ENCODE measurements at places on chromosomes 2 and 18. TPM values are rescaled to one million over a fixed set of nuclear protein-coding genes. Genes with fewer than 3 reads are reported as not detected.

DNA sequence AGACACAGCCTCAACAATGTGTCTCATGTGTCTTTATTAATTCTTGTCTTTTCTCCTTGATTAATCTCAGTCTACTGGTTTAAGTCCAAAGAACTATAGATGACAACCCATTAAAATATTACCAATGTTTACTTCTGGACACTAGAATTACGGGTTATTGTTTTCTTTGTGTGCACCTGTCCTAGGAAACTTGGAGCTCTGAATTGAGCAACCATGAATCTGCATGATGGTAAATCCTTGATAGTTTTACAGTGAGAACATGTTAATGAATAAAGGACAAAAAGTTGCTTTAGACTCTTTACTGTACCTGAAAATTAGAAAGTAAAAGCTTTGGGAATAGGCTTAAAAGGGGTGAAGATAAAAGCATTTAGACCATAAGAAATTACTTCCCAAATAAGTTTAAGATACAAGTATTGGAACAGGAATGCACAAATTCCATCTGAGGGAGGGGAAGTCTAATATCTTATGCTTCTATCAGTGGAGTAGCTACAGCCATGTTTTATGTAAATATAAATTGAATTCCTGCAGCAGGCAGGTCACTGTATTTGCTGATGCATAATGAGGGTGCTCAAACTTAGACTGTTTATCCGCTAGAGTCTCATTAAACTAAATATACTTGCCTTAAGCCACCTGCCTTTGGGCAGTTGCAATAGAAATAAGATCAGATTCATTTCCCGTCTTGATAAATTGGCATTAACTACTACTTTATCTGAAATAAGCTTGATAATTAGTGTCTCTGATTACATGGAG, 603.7 kb upstream of the GCFC2 start:
- no peaks in the 10 kb centered on the region for H3K4me1 ChIP-seq
- H3K4me3 ChIP-seq = no peak overlapping the region

DNA sequence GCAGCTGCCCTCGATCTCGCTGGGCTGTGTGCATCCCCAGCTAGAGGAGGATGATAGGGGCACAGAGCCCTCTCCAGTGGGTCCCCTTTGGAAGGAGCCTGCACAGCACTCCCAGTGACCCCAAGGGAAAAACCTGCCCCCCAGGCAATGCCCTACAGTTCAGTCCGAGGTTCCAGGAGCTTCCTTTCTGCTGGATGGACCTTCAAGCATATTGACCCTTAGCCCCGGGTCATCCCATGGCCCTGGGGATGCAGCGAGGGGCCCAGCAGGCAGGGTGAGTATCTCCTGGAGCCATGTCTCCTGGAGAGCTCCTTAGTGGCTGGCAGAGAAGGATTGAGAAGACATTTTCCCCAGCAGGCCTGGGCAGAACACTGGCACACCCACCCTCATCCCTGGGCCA, 45.4 kb upstream of the CTDP1 start:
- no peaks in the 10 kb centered on the region for H3K36me3 ChIP-seq
- H3K27me3 ChIP-seq = no peaks in the 10 kb centered on the region
- peaks cover 3% of the 10 kb centered on the region for H3K4me1 ChIP-seq
- no peak for DNase-seq
- H3K4me3 ChIP-seq = no peak overlapping the region

GRCh38 chr2:220034426-220035130, 407.1 kb downstream of the SLC4A3 start:
- no peaks in the 10 kb centered on the region for H3K27me3 ChIP-seq
- DNase-seq = peak; percentile 9
- no peaks in the 10 kb centered on the region for H3K4me1 ChIP-seq
- no peak overlapping the region for H3K27ac ChIP-seq
- no peak overlapping the region for H3K4me3 ChIP-seq

- H3K36me3 ChIP-seq = no peaks in the 10 kb centered on the region
- DNase-seq = peak; percentile 60
- H3K27ac ChIP-seq = peak overlapping the region; percentile 97
- H3K4me1 ChIP-seq = peaks cover 21% of the 10 kb centered on the region
- no peaks in the 10 kb centered on the region for H3K27me3 ChIP-seq
- H3K4me3 ChIP-seq = peak overlapping the region; percentile 98
These were observed 1.5 kb downstream of the CAB39 start for GRCh38 chr2:230714136-230714480.

ACADL gene
- total RNA-seq = 2.1 TPM

BOLL gene
- not detected for total RNA-seq

- H3K36me3 ChIP-seq = no peaks in the 10 kb centered on the region
- no peak overlapping the region for H3K4me3 ChIP-seq
- H3K4me1 ChIP-seq = peaks cover 8% of the 10 kb centered on the region
- H3K27me3 ChIP-seq = no peaks in the 10 kb centered on the region
These were observed 112.0 kb downstream of the LYPD6 start for GRCh38 chr2:149442346-149442745.

TFPI gene
- 122 TPM for total RNA-seq

DNA sequence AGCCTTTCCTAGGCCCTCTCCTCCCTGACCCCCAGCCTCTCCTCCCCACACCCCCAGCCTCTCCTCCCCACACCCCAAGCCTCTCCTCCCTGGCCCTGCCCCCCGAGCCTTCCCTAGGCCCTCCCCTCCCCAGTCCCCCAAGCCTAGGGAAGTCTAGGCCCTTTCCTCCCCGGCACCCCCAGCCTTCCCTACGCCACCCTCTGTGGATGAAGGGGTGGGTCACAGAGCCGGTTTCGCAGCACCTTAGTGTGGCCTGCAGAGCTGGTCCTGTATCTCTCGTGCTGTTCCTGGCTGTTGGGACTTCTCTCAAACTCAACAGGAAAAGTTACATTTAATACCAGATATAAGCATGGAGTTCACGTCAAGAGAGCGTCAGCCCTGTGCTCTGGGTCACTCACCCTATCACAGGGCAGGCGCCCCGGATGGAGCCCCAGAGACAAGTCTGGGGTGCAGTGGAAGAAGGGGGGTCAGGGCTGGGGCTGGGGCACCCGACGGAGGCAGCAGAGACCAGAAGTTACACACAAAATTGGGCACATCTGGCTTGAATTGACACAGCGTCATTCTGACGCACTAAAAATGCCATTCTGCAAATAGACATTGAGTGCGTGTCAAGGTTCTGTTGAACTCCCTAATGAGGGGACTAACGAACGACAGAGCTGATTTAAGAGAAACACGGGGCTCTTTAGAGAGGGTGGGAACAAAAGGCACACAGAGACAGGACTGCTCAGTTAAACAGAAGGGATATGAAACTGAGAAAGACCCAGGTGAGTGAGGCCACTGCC, 24.0 kb downstream of the KCNIP3 start:
- no peak overlapping the region for H3K27ac ChIP-seq
- H3K36me3 ChIP-seq = no peaks in the 10 kb centered on the region
- H3K27me3 ChIP-seq = no peaks in the 10 kb centered on the region
- no peak for DNase-seq
- H3K4me1 ChIP-seq = no peaks in the 10 kb centered on the region
- H3K4me3 ChIP-seq = no peak overlapping the region

SERPINB7 gene
- total RNA-seq = 0.36 TPM

SRD5A2 gene
- 0.52 TPM for total RNA-seq

RBMS1 gene
- total RNA-seq = 87.9 TPM

GREB1L gene
- total RNA-seq = 13.8 TPM

- H3K36me3 ChIP-seq = no peaks in the 10 kb centered on the region
- no peak for DNase-seq
- H3K4me3 ChIP-seq = no peak overlapping the region
- no peaks in the 10 kb centered on the region for H3K4me1 ChIP-seq
- no peak overlapping the region for H3K27ac ChIP-seq
- H3K27me3 ChIP-seq = no peaks in the 10 kb centered on the region
These were observed 69.1 kb upstream of the DTNB start for GRCh38 chr2:25742501-25742900.

DNA sequence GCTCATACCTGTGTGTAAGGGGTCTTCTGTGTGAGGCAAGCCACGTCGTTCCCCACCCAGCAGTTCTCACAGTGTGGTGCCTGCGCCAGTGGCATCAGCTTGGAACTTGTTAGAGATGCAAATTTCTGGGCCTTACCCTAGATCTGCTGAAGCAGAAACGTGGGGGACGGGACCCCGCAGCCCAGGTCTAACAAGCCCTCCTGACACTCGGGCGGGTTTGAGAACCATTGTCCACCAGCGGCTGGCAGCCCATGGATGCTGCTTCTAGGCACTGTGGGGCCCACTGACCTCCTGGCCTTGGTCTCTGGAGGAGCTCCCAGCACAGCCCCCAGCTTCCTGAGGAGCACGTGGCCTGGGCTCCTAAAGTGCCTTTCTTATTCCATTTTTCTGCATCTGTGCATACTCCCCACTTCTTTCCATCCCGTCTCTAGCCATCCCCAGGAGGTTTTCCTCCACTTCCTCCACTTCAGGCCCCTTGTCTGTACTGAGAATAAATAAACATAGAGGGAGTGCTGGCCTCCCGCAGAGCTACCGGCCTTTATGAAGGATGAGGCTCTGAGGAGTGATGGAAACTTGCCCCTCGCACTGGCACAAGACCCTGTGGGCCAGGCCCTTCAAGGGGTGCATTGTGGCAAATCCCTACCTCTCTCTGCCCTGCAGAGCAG, 94.3 kb downstream of the GALR1 start:
- H3K27ac ChIP-seq = no peak overlapping the region
- H3K4me3 ChIP-seq = no peak overlapping the region
- no peaks in the 10 kb centered on the region for H3K4me1 ChIP-seq
- DNase-seq = no peak
- H3K36me3 ChIP-seq = no peaks in the 10 kb centered on the region
- no peaks in the 10 kb centered on the region for H3K27me3 ChIP-seq

DNA sequence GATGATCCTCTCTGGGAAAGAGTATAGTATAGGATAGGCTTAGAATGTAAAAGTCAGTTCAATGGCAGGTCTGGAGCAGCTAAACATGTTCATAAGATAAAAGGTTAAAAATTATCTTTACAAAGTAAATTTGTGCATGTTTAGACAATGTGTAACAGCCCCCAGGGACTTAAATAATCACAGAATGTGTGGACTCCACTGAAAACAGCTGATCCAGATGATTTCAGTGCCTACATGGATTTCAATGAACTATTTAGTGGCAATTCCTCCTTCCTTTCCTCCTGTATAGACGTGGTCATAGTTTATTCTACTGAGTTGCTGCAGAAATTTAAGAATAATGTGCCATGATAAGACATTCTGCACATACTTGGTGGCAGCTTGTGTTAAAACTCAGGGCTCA, 42.9 kb downstream of the ARHGEF33 start:
- no peaks in the 10 kb centered on the region for H3K27me3 ChIP-seq
- no peaks in the 10 kb centered on the region for H3K36me3 ChIP-seq
- DNase-seq = no peak
- H3K4me1 ChIP-seq = peaks cover 5% of the 10 kb centered on the region

- no peaks in the 10 kb centered on the region for H3K27me3 ChIP-seq
- H3K4me3 ChIP-seq = no peak overlapping the region
- H3K27ac ChIP-seq = peak overlapping the region; percentile 68
- peaks cover 4% of the 10 kb centered on the region for H3K36me3 ChIP-seq
These were observed 5.7 kb downstream of the ELAC1 start for GRCh38 chr18:50973367-50974126.

DNA sequence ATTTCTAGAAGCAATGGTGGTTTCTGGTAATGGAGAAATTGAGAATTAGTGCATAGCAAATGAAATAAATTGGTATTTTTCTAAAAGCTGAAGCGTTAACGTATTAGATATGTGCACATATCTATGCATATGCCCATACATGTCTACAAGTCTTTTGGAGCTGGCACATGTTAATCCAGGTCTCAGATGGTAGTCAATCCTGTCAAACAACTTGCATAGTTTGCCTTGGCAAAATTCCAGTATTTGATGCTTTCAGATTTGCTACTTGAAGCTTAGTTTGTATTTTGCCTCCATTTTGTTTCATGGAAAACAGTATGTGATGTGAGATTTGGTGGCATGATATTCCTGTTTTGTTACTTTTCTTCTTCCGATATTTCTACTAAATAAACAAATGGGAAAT, 304.6 kb downstream of the PARD3B start:
- no peaks in the 10 kb centered on the region for H3K4me1 ChIP-seq
- H3K36me3 ChIP-seq = no peaks in the 10 kb centered on the region
- no peak overlapping the region for H3K27ac ChIP-seq
- no peak overlapping the region for H3K4me3 ChIP-seq

ZNF396 gene
- total RNA-seq = 2.0 TPM

ERLEC1 gene
- 73.0 TPM for total RNA-seq

- no peak overlapping the region for H3K27ac ChIP-seq
- DNase-seq = no peak
- no peaks in the 10 kb centered on the region for H3K36me3 ChIP-seq
- no peaks in the 10 kb centered on the region for H3K27me3 ChIP-seq
These were observed 188.5 kb upstream of the CELF4 start for GRCh38 chr18:37754141-37754540.

LIPG gene
- 75.2 TPM for total RNA-seq

CCT7 gene
- 197 TPM for total RNA-seq

C2orf66 gene
- total RNA-seq = not detected

HRH4 gene
- total RNA-seq = not detected

EIF2AK2 gene
- total RNA-seq = 35.6 TPM

ERMN gene
- 0.07 TPM for total RNA-seq

REG1B gene
- total RNA-seq = not detected

Data from hepatocyte (in vitro differentiated cells).